Activated CD4-positive, alpha-beta T cell treated with anti-CD3 and anti-CD28 coated beads for 48 hours (primary cell): ENCODE measurements at places on chromosomes 7 and 10.
A peak's percentile ranks its signal among the peaks of the same experiment; 100 is the strongest.

DNA sequence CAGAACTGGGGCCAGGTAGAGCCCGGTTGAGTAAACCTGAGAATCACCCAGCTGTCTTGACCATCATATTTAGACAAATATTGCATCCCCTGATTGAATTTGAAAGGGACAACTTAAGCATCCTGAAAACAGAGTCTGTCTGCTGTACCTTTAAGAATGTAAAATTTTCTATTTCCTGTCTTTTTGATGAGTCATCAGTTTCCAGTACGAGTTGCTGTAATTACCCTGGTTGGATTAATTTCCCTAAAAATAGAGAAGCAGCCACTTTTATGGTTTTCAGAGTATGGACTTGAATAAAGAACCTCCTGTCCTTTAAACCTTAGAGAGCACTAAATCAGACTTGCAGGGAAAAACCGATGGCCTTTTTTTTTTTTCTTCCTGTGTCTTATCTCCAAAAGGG, 164.6 kb upstream of the SH2B2 start:
- DNase-seq, result no peak

GRCh38 chr10:75408509-75408875, 6.9 kb upstream of the ZNF503 start:
- no peak for DNase-seq

- no peak for DNase-seq
Observed at GRCh38 chr10:13056456-13057077, 43.4 kb upstream of the OPTN start.

- DNase-seq, result no peak
Observed at GRCh38 chr10:123781324-123781900, 110.2 kb downstream of the CPXM2 start.

DNA sequence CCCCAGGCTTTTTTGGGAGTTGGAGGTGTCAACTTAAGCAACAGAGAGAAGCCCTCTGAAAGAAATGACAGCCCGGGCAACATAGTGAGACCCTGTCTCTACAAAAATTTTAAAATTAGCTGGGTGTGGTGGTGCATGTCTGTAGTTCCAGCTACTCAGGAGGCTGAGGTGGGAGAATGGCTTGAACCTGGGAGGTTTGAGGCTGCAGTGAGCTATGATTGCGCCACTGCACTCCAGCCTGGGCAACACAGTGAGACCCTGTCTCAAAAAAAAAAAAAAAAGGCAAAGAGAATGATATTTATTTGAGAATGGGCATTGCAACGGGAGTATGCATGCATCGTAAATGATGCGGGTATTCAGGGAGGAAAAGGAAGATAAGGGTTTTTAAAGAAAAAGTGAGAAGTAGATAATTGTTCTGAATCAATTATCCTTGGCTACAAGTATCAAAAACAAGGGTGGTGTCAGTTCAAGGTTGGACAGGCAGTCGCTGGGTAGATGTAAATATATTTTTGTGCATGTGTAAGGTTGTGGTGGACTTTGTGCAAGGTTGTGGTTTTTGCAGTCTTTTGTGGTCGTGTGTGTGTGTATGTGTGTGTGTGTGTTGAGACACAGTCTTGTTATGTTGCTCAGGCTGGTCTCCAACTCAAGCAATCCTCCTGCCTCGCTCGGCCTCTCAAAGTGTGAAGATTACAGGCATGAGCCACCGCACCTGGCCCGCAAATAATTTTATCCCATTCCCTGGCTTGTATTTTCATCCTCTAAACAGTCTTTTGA, 65.6 kb downstream of the COL26A1 start:
- DNase-seq, result no peak

GRCh38 chr7:55552320-55553023, 19.8 kb downstream of the VOPP1 start:
- no peak for DNase-seq

DNA sequence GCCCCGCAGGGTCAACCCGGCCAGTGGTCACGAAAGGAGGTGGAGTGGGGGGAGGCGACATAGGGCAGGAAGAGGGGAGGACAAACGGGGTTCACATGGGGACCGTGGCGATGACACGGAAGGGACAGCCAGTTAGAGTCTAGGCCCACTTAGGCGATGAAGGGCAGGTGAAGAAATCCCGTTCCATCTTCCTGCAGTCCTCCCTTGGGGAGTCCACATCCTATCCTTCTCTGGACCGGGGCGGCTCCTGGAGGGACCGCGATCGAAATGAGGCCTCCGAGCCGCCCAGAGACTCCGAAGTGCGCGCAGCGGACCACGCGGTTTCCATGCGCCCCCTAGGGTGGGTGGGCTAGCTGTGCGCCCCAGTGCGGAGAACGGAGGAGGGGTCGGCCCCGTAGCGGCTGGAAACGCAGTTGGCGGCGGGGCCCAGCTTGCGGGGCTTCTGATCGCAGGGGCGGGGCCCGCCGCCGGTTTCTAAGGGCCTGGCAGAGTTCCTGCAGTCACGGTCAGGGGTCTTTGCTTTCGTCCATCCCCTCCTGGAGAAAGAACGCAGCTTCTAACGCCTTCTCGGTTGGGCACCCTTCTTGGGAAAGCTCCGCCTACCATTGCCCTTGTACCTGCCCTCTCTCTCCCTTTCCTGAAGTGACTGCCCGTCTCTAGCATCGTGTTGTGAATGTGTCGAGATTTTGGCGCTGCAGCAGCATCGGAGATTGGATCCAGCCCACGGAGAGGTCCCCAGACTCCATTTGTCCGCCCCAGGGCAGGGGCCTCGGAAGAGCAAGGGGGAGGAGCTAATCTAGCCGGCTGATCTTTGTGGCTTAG, 17.9 kb upstream of the TMEM225B start:
- DNase-seq, result peak; percentile 64

- DNase-seq, result no peak
Observed at GRCh38 chr7:128867241-128867640, 4.6 kb downstream of the ATP6V1F start.

DNA sequence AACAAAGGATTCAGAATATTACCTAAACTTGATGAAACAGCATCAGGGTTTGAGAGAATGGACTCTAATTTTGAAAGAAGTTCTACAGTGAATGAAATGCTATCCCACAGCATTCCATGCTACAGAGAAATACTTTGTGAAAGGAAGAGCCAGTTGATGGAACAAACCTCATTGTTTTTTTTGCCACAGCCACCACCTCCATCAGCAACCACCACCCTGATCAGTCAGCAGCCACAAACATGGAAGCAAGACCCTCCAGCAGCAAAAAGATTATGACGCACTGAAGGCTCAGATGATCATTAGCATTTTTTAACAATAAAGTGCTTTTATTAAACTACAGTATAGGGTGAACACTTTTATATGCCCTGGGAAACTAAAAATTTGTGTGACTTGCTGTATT, 98.7 kb downstream of the LRRC4 start:
- DNase-seq, result no peak

GRCh38 chr10:13147161-13147560, 14.2 kb upstream of the MCM10 start:
- DNase-seq, result no peak

DNA sequence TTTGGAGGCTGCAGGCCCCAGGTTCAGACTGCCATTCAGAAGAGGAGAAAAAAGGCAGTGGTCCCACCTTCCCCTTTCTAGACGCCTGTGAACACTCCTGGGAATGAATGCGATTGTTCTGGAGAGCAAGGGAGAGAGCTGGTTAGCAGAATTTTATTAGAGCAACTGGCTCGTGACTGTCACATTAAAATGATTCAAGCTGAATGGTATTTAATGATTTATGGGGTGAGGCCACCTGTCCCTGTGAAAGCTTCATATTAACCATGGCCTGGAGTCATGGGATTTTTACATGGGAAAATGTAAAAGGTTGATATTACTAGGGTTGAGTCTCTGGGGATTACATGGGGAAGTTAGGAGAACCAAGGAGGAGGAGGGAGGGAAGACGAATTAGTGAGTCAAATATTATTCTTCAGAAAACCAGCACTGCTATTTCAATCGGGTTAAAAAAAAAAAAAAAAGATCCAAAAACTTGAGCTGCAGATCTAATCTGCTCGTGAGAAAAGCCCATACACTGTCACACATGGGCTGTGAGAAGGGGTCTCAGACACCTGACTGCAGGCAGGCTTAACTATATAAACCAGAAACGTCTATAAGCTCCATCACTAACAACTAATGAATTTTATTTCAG, 8.3 kb downstream of the CXCL12 start:
- no peak for DNase-seq

GRCh38 chr10:43202657-43203447, 64.0 kb downstream of the RASGEF1A start:
- peak; percentile 62 for DNase-seq

DNA sequence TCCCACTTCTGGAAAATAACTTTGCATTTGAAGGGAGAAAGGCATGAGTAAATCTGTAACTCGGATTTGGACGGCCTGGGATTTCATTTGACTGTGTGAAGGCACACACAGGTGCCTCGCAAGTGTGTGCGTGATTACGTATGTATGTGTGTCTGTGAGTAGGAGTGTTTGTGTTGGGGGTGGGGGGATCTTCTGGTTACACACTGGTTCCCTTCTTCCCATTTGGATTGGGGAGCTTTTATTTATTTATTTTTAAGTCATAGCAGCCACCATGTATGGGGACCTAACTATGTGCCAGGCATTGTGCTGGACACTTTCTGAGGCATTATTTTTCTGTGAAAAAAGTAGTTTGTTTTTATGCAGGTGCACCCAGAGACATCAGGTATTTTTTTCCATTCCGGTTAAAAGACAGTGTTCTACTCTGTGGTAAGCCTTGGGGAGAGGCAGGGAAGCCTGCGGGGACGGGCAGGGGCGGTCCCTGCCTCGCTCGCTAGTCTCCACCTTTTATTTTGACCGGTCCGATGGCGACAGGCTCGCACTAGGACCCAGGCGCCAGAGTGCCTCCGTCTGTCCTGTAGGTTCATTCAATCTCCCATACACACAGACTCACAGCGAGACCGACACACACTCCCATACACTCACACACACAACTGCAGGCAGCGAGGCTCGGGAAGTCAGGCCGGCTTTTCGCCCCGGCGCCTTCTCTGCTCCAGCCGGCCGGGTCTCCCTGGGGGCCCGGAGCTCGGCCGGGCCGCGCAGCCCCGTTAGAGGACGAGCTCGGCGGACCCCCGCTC, at the start of gene MXI1:
Gene MXI1, plus strand, starts transcription at position 595 of the 794 bp plus-strand sequence. CDS start 204 bp downstream, outside the sequence.
- peak; percentile 64 for DNase-seq
